Psoas muscle (tissue), 8 donors: ENCODE measurements at places on chromosomes 3 and 15. TPM values are rescaled to one million over a fixed set of nuclear protein-coding genes. Genes with fewer than 3 reads are reported as not detected.

DNA sequence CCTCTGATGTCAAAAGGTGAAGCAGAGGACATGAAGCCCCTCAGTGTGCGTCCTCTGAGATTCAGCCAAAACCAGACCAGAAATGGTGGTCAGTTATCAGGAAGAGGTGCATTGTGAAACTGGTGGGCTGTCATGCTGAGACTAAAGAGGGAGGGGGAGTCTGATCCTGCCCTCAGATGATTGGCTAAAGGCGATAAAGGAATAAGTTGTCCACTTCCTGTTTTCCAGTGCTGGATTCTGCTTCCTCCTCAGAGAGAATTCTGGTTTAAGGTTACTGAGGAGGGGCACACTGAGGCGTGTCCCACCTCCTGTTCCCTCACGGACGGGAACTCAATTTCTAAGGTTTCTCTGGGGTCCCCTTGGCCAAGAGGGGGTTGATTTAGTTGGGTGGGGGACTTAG is 97.0 kb upstream of the UBE3A start:
- DNase-seq: no peak
- no peak overlapping the region for H3K27ac ChIP-seq
- no peaks in the 10 kb centered on the region for H3K4me1 ChIP-seq
- H3K4me3 ChIP-seq: no peak overlapping the region
- no peaks in the 10 kb centered on the region for H3K36me3 ChIP-seq
- H3K27me3 ChIP-seq: no peaks in the 10 kb centered on the region

- no peak for DNase-seq
- peaks cover 4% of the 10 kb centered on the region for H3K27me3 ChIP-seq
- H3K4me3 ChIP-seq: no peak overlapping the region
- no peak overlapping the region for H3K27ac ChIP-seq
These were observed 15.0 kb upstream of the FBLN2 start for GRCh38 chr3:13533885-13534301.

DNA sequence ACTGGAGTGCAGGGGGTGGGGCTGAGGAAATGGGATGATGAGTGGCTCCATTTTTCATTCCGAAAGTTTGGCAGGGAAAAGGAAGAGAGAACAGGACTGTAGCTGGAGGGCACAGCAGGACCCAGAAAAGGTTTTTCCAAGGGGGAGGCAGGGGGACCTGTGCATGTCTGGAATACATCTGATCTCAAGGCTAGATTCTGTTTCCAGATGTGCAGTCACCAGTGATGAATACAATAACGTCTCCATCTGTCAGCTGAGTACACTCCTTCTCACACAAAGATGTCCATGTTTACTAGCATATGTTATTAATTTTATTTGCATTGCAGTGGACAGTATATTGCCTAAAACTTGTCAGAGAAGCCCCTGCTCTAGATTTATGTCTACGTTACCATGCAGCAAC is 39.9 kb upstream of the PRTG start:
- no peaks in the 10 kb centered on the region for H3K4me1 ChIP-seq
- no peaks in the 10 kb centered on the region for H3K27me3 ChIP-seq
- no peak overlapping the region for H3K4me3 ChIP-seq

GRCh38 chr3:72855001-72855400 is 6.8 kb upstream of the SHQ1 start:
- H3K27me3 ChIP-seq: peaks cover 10% of the 10 kb centered on the region
- H3K36me3 ChIP-seq: no peaks in the 10 kb centered on the region
- no peaks in the 10 kb centered on the region for H3K4me1 ChIP-seq
- no peak for DNase-seq
- H3K4me3 ChIP-seq: no peak overlapping the region

- H3K27ac ChIP-seq: no peak overlapping the region
- DNase-seq: no peak
- H3K4me1 ChIP-seq: no peaks in the 10 kb centered on the region
- H3K27me3 ChIP-seq: no peaks in the 10 kb centered on the region
These were observed 101.6 kb downstream of the MOBP start for GRCh38 chr3:39569095-39569494.

GRCh38 chr3:149018247-149018646 is 26.9 kb downstream of the GYG1 start:
- no peak overlapping the region for H3K4me3 ChIP-seq
- peaks cover 81% of the 10 kb centered on the region for H3K4me1 ChIP-seq
- no peak for DNase-seq
- H3K27ac ChIP-seq: peak overlapping the region; percentile 92
- peaks cover 33% of the 10 kb centered on the region for H3K36me3 ChIP-seq
- no peaks in the 10 kb centered on the region for H3K27me3 ChIP-seq

DNA sequence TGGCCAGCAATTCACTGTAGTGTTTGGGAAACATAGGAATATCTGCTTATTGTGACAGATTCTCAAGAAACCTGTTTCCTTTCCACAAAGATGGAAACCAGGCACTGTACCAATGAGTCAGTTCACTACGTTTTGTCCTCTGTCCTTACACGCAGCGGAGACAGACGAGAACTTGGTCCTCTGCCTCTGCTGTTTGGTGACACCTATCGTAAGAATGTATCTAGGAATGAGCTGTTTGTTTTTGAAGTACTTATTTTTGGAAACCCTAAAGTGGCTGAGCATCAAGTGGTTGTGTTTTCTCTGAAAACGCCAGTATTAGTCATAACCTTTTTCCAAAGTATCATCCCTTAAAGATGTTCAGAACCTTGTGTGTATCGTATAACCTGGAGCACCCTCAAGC is 93.0 kb downstream of the PGPEP1L start:
- DNase-seq: no peak
- H3K4me3 ChIP-seq: no peak overlapping the region
- H3K36me3 ChIP-seq: no peaks in the 10 kb centered on the region
- H3K27me3 ChIP-seq: no peaks in the 10 kb centered on the region
- no peak overlapping the region for H3K27ac ChIP-seq
- H3K4me1 ChIP-seq: no peaks in the 10 kb centered on the region

GRCh38 chr3:183449391-183449790 is 21.0 kb upstream of the MCF2L2 start:
- H3K4me3 ChIP-seq: peak overlapping the region; percentile 91
- H3K27ac ChIP-seq: peak overlapping the region; percentile 84
- DNase-seq: no peak

GRCh38 chr3:187979564-187979963 is 174.4 kb upstream of the LPP start:
- H3K27me3 ChIP-seq: no peaks in the 10 kb centered on the region
- peaks cover 31% of the 10 kb centered on the region for H3K4me1 ChIP-seq
- no peak overlapping the region for H3K4me3 ChIP-seq
- DNase-seq: no peak
- H3K36me3 ChIP-seq: no peaks in the 10 kb centered on the region

- no peaks in the 10 kb centered on the region for H3K4me1 ChIP-seq
- H3K4me3 ChIP-seq: no peak overlapping the region
- H3K27ac ChIP-seq: no peak overlapping the region
- H3K36me3 ChIP-seq: peaks cover 86% of the 10 kb centered on the region
These were observed 26.6 kb downstream of the RFT1 start for GRCh38 chr3:53103397-53104296.

GRCh38 chr3:58462829-58463180 is 29.1 kb upstream of the KCTD6 start:
- peaks cover 13% of the 10 kb centered on the region for H3K4me1 ChIP-seq
- no peak for DNase-seq
- no peak overlapping the region for H3K27ac ChIP-seq
- no peak overlapping the region for H3K4me3 ChIP-seq

DNA sequence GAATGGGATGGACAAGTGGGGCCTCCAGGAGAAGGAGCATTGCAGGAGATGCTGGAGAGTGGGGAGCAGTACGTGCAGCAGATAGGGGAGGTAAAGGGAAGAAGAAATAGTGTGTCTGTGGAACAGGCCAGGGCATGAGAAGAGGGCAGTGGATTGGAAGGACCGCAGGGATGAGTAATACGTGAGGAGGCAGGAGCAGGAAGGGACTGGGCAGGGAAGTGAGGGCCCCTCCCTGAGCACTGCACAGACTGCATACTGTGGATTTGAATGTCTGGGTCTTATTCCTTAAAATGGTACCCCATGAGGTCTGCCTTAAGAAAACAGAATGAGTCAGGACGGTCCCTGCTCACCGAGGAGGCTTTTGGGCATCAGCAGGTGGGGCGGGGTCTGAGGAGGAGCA is 210.0 kb upstream of the NDN start:
- no peaks in the 10 kb centered on the region for H3K27me3 ChIP-seq
- H3K27ac ChIP-seq: no peak overlapping the region
- H3K36me3 ChIP-seq: no peaks in the 10 kb centered on the region
- H3K4me3 ChIP-seq: no peak overlapping the region
- no peak for DNase-seq

- no peak for DNase-seq
- H3K27ac ChIP-seq: no peak overlapping the region
- H3K4me1 ChIP-seq: no peaks in the 10 kb centered on the region
- H3K27me3 ChIP-seq: no peaks in the 10 kb centered on the region
These were observed 540.1 kb downstream of the NR2F2 start for GRCh38 chr15:96870580-96870979.

DNA sequence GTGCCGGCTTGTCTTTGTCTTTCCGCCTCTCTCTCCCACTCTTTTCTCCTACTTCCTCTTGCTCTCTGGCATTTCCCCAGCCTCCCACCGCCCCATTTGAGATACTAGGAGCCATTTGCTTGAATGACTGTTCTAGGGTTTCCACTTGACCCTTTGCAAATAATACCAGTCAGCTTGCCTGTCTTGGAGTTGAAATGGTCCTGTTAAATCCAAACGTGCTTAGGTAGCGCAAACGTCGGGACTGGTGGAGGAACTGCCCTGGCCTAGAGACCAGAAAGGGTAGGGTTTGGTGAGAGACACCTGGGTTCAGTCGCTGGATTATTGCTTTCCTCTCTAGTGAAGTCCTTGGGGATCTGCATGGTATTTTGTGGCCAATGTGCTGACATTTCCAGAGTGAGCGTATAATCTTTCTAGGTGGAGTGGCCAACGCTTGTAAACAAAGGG is 10.6 kb downstream of the ZIC1 start:
- no peaks in the 10 kb centered on the region for H3K36me3 ChIP-seq
- no peak for DNase-seq
- H3K27me3 ChIP-seq: peaks cover 13% of the 10 kb centered on the region
- peak overlapping the region; percentile 70 for H3K27ac ChIP-seq
- H3K4me1 ChIP-seq: peaks cover 5% of the 10 kb centered on the region
- peak overlapping the region; percentile 75 for H3K4me3 ChIP-seq

DNA sequence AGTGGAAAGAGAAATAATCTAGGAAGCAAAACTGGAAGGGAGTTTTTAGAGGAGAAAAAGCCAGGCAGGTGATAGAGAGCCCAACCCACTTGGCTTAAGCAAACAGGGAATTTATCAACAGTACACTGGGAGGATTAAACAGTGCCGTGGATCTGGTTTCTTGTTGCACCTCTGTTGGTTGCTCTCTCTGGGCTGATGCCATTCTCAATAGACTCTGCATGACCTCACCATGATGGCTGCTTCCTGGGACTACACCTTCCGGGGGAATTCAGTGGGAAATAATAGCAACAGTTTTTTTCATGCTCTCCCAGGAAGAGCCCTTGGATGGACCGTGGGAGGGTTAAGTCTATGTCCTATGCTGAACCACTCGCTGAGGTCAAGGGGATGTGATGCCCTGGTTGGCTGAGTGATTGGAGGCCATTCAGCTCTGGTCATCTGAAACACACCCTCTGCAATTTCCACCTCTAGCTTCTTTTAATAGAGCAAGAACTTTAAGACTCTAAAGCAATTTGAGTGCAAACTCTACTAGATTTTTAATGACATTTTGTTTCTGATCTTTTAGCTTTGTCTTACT is 74.2 kb downstream of the EPHB1 start:
- H3K4me3 ChIP-seq: no peak overlapping the region
- peaks cover 15% of the 10 kb centered on the region for H3K4me1 ChIP-seq
- no peak for DNase-seq
- no peak overlapping the region for H3K27ac ChIP-seq
- no peaks in the 10 kb centered on the region for H3K27me3 ChIP-seq
- no peaks in the 10 kb centered on the region for H3K36me3 ChIP-seq

GRCh38 chr3:4828279-4829030 is 150.8 kb upstream of the BHLHE40 start:
- no peaks in the 10 kb centered on the region for H3K36me3 ChIP-seq
- DNase-seq: peak; percentile 59
- H3K4me3 ChIP-seq: no peak overlapping the region
- H3K27me3 ChIP-seq: no peaks in the 10 kb centered on the region
- H3K27ac ChIP-seq: peak overlapping the region; percentile 84
- peaks cover 48% of the 10 kb centered on the region for H3K4me1 ChIP-seq

DNA sequence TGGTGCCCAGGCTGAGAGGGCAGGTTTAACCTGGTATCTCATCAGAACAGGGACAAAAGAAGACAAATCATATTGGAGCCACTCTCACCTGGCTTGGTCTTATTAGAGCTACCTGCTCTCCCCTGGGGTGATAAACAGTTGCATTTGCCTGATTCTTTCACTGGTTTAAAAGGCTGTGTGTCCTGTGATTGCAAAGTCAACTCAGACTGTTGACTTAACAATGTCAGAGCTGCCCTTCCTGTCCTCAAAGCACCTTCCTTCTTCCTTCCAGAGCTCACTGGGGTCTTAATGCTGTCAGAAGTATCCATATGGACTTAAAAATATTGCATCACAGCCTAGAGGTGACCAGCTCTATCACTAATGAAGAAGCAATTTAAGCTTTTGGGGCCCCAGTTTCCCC is 50.5 kb upstream of the MINAR1 start:
- no peak for DNase-seq
- no peaks in the 10 kb centered on the region for H3K36me3 ChIP-seq
- H3K27ac ChIP-seq: no peak overlapping the region
- H3K4me3 ChIP-seq: no peak overlapping the region

DNA sequence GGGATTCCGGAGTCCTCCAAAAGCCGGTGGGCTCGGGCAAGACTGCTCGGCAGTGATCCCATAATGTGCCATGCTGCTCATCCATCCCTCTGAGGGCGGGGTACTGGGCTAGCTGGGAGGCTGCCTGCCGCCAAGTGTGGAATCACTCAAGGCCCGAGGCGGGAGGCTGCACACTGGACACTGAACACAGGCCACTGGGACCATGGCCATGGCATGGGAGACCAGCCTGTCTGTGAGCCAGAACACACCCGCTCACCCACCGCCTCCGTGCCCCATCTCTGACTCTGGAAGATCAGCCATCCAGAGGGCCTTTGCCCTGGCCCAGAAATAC is 1.4 kb downstream of the C3orf22 start:
- H3K4me3 ChIP-seq: no peak overlapping the region
- no peak for DNase-seq
- H3K27ac ChIP-seq: no peak overlapping the region
- H3K27me3 ChIP-seq: no peaks in the 10 kb centered on the region

GRCh38 chr3:153343988-153344782 is 182.2 kb downstream of the RAP2B start:
- H3K4me3 ChIP-seq: no peak overlapping the region
- no peaks in the 10 kb centered on the region for H3K36me3 ChIP-seq
- no peaks in the 10 kb centered on the region for H3K27me3 ChIP-seq
- H3K4me1 ChIP-seq: no peaks in the 10 kb centered on the region

GOLGA6L4 gene
- 0.39 TPM for polyA plus RNA-seq

GCHFR gene
- 4.3 TPM for polyA plus RNA-seq

PLSCR1 gene
- 7.1 TPM for polyA plus RNA-seq

EXD1 gene
- polyA plus RNA-seq: not detected

TMEM266 gene
- polyA plus RNA-seq: 8.0 TPM

TNIK gene
- 11.0 TPM for polyA plus RNA-seq

LDHAL6B gene
- not detected for polyA plus RNA-seq

ERC2 gene
- 0.04 TPM for polyA plus RNA-seq

LRTM1 gene
- not detected for polyA plus RNA-seq

DCLK3 gene
- 0.42 TPM for polyA plus RNA-seq

TIGIT gene
- polyA plus RNA-seq: 0.03 TPM

LRRIQ4 gene
- 0.01 TPM for polyA plus RNA-seq

GOLGA8N gene
- polyA plus RNA-seq: 1.1 TPM

NEO1 gene
- polyA plus RNA-seq: 18.6 TPM
